ENCODE measurements at places on chromosomes 2 and 18.

- DNase-seq = no peak
Observed at GRCh38 chr2:231661422-231662027, 46.8 kb upstream of the PTMA start.

DNA sequence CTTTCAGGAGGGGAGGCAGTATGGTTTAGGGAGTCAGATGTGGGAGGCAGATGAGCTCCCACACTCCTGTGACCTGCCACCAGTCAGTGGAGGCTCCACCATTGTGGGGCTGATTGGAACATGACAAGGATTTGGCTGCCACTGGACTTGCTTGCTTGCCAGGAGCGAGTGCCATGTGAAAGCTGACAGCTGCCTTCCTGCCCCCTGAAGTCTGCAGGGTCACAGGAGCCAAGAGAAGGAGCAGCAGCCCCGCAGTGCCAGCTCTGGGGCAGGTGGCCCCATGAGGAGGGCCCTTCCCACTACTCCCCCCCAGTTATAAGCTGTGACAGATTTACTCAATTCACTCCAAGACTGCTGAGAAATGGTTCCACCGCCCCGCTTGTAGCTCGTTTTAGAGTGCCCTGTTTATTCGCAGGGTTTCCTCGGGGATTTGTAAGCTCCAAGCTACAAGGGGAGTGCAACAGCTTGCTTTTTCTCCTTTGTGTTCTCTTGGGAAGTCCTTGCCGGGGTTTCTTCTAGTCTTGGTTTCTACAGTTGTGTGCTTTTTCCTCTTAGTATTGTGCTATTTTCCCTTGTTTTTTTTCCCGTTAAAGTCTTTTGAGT lies 414.3 kb downstream of the MEIS1 start:
- no peak for DNase-seq

DNA sequence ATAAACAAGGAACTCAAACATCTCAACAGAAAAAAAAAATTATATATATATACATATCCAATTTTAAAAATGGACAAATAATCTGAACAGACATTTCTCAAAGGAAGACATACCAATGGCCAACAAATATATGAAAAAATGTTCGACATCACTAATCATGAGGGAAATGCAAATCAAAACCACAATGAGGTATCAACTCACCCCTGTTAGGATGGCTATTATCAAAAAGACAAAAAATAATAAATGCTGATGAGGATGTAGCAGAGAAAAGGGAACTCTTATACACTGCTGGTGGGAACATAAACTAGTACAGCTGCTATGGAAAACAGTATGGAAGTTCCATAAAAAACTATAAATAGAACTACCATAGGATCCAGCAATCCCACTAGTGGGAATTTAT lies 46.1 kb downstream of the CLASP1 start:
- DNase-seq = no peak

DNA sequence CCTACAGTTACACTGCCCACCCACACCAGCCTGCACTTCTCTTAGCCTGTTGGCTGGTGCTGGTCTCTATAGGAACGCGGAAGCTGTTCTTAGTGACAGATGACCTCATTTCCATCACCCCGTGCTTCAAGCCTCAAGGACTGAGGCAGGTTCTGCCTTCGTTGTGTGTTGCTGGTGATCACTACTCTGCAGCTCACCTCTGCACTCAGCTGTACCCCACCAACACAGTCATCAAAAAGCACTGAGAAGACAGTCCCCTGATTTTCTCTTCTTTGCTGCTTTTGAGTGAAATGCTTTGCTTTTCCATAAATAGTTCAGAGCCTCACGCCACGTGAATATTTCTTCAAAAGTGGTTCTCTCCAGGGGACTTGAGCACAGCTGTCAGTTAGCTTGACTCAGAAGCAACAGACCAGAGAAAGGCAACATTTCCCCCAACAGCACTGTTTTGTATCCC lies 225.7 kb upstream of the CCDC150 start:
- no peak for DNase-seq

- no peak for DNase-seq
Observed at GRCh38 chr2:8855010-8855409, 17.6 kb upstream of the KIDINS220 start.

GRCh38 chr2:138447889-138448570 lies 53.5 kb upstream of the SPOPL start:
- DNase-seq = no peak

- no peak for DNase-seq
Observed at GRCh38 chr2:65357959-65358294, 74.5 kb downstream of the SPRED2 start.

DNA sequence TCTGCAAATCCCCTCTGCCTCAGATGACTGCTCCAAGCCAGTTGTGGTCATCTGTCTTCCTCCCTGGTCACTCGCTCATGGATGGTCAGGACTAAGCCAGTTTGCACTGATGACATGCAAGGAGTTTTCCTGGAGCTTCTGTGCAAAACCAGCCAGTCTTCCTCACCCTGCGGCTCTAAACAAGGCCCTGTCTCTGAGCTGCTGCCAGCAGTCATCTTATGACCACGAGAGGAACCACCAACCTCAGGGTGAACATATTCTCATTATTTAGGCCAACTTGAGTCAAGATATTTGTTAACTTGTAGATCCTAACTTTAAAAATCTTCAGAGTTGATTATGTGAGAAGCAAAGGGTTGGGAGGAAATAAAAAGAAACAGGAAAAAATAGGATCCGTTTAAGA lies 119.9 kb upstream of the CAB39 start:
- DNase-seq = no peak

GRCh38 chr2:179850188-179850587 lies 11.2 kb downstream of the ZNF385B start:
- DNase-seq = no peak
